Thymus (tissue), 14 donors: ENCODE measurements at places on chromosomes 1 and 21.

DNA sequence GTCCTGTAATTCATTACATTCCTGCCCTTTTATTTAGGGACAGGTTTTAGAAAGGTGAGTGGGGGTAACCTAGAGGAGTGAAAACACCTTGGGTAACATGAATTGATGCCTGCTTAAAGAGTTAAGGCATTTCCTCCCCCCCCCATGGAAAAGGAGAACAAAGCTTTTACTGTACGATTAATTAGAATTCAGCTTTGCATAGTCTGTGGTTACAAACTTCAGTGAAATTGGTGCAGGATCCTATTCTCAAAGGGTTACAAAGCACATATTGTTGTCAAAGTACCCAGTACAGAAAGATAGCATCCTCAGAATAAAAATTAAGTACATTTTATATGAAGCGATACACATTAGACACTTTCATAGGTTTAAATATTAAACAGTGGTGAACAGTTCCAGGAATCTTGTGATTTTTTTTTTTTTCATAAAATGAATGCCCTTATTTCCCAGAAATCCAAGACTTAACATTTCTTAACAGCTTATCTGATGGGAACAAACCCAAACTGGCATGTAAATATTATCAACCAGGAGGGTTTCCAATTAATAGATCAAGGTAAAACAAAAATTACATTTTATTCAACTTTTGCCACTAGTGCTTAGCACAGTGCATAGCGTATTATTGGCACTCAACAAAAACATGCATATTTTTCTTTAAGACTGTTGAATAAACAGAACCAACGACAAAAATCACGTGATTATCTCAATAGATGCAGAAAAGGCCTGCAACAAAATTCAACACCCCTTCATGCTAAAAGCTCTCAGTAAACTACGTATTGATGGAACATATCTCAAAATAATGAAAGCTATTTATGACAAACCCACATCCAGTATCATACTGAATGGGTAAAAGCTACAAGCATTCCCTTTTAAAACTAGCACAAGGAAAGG lies 172.7 kb downstream of the PDE4B start:
- no peak overlapping the region for H3K4me3 ChIP-seq
- H3K27me3 ChIP-seq = no peaks in the 10 kb centered on the region
- H3K4me1 ChIP-seq = no peaks in the 10 kb centered on the region
- H3K36me3 ChIP-seq = no peaks in the 10 kb centered on the region
- H3K27ac ChIP-seq = no peak overlapping the region

DNA sequence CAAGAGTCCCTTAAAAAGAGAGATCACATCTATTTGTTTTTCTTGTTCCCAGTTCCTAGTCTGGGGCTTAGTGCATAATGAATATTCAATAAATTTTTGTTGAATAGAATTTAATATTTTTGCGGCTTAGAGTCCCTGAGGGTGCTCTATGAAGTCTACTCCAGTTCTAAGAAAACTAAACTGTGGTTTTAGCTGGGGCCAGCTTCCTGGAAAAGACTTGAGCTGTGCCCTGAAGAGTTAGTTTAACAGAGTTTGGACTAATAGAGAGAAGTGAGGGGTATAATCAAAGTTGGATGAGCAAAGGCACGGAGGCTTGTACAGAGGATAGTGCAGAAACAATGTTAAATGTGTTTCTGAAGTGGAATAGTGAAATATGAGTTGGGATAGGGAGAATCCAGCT lies 168.9 kb downstream of the FASLG start:
- H3K4me1 ChIP-seq = no peaks in the 10 kb centered on the region
- H3K27me3 ChIP-seq = no peaks in the 10 kb centered on the region
- H3K36me3 ChIP-seq = no peaks in the 10 kb centered on the region
- no peak for DNase-seq

GRCh38 chr1:52925571-52926005 lies 1.5 kb upstream of the SCP2 start:
- H3K27ac ChIP-seq = no peak overlapping the region
- H3K4me3 ChIP-seq = no peak overlapping the region
- DNase-seq = no peak
- peaks cover 8% of the 10 kb centered on the region for H3K27me3 ChIP-seq
- H3K4me1 ChIP-seq = peaks cover 31% of the 10 kb centered on the region

DNA sequence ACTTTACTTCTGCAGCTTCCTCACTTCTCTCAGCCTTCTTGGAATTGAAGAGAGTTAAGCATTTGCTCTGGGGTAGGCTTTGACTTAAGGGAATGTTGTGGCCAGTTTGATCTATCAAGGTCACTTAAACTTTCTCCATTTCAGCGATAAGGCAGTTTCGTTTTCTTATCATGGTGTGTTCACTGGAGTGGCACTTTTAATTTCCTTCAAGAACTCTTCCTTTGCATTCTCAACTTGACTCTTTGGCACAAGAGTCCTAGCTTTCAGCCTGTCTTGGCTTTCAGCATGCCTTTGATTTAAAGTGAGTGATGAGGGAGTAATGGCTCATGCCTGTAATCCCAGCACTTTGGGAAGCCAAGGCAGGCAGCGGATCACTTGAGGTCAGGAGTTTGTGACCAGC lies 38.7 kb downstream of the HS2ST1 start:
- H3K4me3 ChIP-seq = no peak overlapping the region
- no peaks in the 10 kb centered on the region for H3K36me3 ChIP-seq
- no peak overlapping the region for H3K27ac ChIP-seq
- no peaks in the 10 kb centered on the region for H3K4me1 ChIP-seq
- no peaks in the 10 kb centered on the region for H3K27me3 ChIP-seq

- H3K4me1 ChIP-seq = no peaks in the 10 kb centered on the region
- H3K27ac ChIP-seq = no peak overlapping the region
- no peaks in the 10 kb centered on the region for H3K36me3 ChIP-seq
Observed at GRCh38 chr1:101697072-101697471, 299.7 kb downstream of the OLFM3 start.

DNA sequence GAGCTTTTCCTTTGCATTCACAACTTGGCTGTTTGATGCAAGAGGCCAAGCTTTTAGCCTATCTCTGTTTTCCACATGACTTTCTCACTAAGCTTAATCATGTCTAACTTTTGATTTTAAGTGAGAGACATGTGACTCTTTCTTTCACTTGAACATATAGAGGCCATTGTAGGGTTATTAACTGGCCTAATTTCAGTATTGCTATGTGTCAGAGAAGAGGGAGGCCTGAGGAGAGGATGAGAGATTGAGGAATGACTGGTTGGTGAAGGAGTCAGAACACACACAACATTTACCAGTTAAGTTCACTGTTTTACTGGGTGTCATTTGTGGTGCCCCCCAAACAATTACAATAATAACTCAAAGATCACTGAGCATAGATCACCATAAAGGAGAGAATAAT lies 193.5 kb downstream of the CYYR1 start:
- no peak for DNase-seq
- no peaks in the 10 kb centered on the region for H3K36me3 ChIP-seq
- H3K4me3 ChIP-seq = no peak overlapping the region
- H3K27me3 ChIP-seq = no peaks in the 10 kb centered on the region
- H3K27ac ChIP-seq = no peak overlapping the region

GRCh38 chr1:61245696-61246400 lies 163.5 kb downstream of the NFIA start:
- no peaks in the 10 kb centered on the region for H3K27me3 ChIP-seq
- no peak overlapping the region for H3K27ac ChIP-seq
- no peaks in the 10 kb centered on the region for H3K36me3 ChIP-seq
- no peak overlapping the region for H3K4me3 ChIP-seq
- H3K4me1 ChIP-seq = no peaks in the 10 kb centered on the region

DNA sequence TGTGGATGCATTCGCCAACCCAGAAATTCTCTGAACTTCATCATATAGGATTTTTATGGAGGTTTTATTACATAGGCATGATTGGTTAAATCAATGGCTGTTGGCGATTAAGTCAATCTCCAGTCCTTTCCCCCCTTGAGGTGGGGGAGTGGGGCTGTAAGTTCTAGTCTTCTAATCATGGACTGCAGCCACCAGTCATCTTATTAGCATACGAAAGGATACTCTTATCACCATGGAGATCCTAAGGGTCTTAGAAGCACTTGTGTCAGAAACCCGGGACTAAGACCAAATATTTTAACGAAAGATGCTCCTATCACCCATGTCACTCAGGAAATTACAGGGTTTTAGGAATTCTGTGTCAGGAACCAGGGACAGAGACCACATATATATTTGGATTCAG lies 36.3 kb downstream of the SDCCAG8 start:
- H3K27ac ChIP-seq = no peak overlapping the region
- H3K4me1 ChIP-seq = peaks cover 3% of the 10 kb centered on the region
- DNase-seq = no peak

DNA sequence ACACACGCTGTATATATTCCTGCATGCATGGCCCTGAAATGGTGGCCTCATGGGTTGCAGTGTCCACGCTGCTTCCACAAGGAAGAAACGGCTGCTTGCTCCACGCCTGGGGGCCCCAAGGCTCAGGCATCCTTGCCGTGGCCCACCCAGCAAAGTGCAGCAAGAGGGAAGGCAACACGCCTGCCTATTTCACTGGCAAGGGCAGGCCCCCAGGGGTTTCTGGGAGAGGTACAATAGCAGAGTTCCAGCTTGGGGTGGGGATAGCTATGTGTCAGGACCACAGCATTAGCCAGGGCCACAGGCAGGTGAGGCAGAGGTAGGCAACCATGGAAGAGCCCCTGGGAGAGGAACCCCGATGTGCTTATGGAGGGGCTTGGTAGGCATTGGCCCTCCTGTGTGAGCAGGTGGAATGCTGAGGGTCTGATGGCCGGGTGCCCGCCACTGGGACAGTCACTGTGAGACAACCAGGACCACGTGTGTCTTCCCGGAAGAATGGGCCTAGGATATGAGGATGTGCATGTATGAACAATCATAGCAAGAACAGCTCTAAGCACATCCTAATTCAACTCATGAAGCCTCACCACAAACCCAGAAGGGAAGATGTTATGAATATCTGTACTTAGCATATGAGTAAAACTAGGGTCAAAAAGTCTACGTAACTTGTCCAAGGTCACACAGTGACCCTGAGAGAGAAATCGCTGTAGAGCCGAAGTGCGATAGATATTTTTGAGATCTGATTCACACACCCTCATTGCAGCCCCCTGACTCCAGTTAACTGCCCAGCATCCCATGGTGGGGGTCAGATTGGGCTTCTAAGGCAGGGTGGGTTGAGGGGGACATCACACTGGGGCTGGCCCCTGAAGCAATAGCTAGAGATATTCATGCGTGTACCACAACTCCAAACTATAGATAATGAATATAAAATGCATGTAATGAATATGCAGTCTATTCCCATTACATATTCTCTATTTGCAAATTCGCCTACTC lies 11.8 kb downstream of the TFF2 start:
- H3K4me1 ChIP-seq = peaks cover 14% of the 10 kb centered on the region
- H3K27me3 ChIP-seq = no peaks in the 10 kb centered on the region
- no peak for DNase-seq
- H3K36me3 ChIP-seq = no peaks in the 10 kb centered on the region
- H3K4me3 ChIP-seq = no peak overlapping the region

GRCh38 chr1:60078182-60078581 lies 4.6 kb upstream of the C1orf87 start:
- no peak overlapping the region for H3K27ac ChIP-seq
- H3K36me3 ChIP-seq = no peaks in the 10 kb centered on the region
- no peak for DNase-seq
- H3K4me1 ChIP-seq = no peaks in the 10 kb centered on the region
- H3K27me3 ChIP-seq = peaks cover 6% of the 10 kb centered on the region
- no peak overlapping the region for H3K4me3 ChIP-seq

DNA sequence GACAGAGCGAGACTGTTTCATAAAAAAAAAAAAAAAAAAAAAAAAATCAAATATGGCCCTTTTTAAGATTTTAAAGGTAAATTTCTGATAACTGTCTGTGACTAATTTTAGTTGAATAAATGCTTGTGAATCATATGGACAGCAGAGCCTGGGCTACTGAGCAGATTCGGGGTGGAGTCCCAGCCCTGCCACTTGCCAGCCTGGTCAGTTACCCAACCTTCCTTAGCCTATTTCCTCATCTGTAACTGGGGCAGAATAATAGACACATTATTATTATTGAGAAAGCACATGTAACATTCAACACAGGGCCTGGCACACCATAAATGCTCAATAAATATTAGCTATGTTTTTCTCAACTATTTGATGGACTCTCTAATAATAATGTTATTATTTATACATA lies 11.2 kb upstream of the H3-3A start:
- H3K36me3 ChIP-seq = peaks cover 6% of the 10 kb centered on the region
- no peaks in the 10 kb centered on the region for H3K4me1 ChIP-seq
- no peak overlapping the region for H3K27ac ChIP-seq

DNA sequence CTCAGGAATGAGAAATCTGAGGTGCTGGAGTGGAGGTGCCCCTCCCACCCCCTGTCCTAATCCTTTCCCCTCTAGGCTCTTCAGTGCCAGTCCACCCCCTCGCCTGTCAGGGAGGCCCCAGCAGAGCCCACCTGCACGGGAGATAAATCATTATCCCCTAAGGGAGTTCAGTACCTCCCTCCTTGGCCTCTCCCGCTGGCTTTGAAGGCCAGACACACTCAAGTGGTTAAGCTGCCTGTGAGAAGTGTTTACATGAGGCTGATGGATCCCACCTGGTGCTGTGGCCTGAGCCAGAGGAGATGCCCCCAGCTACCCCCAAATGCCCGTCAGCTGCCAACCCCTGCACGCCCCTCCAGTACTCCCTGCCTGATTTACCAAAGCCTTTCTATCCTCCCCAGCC lies 3.7 kb downstream of the RSPO1 start:
- H3K4me1 ChIP-seq = no peaks in the 10 kb centered on the region
- no peaks in the 10 kb centered on the region for H3K36me3 ChIP-seq
- no peak for DNase-seq
- H3K27ac ChIP-seq = no peak overlapping the region
- H3K4me3 ChIP-seq = no peak overlapping the region

GRCh38 chr1:177600321-177600720 lies 369.5 kb downstream of the SEC16B start:
- no peaks in the 10 kb centered on the region for H3K4me1 ChIP-seq
- no peak for DNase-seq
- no peaks in the 10 kb centered on the region for H3K27me3 ChIP-seq
- no peak overlapping the region for H3K27ac ChIP-seq
- H3K4me3 ChIP-seq = no peak overlapping the region

DNA sequence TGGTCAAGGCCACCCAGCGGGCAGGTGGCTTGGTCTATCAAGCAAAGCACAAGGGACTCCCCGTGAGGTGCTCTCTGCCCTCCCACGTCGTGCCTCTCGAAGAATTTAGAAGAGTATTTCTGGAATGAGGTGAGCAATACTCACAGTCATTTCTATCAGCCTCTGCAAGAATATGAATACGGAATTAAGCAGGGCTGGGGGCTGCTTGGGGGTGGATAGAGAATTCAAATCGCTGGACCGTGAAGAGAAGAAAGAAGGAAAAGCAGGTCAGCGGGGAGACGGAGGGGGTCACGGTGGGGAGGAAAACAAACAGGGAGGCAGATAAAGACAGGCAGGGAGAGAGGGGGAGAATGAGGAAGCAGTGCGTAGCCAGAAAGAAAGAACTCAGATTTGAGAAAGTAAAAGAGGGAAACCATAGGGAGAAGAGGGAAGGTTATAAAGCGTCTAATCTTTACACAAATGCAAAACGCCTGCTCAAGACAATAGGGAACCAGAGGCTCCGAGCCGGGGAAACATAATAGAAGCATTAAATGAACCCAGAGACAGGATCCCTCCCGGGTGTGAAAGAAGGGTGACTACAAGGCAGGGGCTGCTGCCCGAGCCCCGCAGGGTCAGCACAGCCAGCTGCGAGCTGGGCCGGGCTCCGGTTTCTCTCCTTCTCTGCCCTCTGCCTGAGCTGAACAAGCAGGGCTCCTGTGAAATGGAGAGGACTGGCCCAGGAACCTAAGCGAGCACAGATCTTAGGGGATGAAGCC lies 2.1 kb upstream of the EDN2 start:
- H3K27ac ChIP-seq = no peak overlapping the region
- H3K36me3 ChIP-seq = no peaks in the 10 kb centered on the region
- no peak overlapping the region for H3K4me3 ChIP-seq
- H3K27me3 ChIP-seq = peaks cover 53% of the 10 kb centered on the region
- no peak for DNase-seq
